ENCODE measurements at places on chromosomes 6 and 20.

DNA sequence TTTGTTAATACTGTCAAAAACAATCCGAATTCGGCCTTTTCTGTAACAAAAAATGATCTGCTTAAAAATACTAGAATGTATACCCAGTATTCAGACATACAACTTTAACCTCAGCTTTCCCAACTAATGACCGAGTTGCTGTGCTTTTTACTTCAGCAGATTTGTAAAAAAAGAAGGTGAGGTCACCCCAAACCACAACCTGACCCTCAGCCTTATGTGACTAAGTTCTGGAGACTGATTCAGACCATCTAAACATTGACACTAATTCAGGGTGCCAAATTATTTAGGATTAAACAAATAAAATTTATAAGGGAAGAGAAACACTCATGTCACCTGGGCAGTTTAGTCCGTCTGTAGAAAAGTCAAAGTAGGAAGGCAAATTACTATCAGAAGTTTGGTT lies 7.7 kb downstream of the CCN6 start:
- no peak for DNase-seq

DNA sequence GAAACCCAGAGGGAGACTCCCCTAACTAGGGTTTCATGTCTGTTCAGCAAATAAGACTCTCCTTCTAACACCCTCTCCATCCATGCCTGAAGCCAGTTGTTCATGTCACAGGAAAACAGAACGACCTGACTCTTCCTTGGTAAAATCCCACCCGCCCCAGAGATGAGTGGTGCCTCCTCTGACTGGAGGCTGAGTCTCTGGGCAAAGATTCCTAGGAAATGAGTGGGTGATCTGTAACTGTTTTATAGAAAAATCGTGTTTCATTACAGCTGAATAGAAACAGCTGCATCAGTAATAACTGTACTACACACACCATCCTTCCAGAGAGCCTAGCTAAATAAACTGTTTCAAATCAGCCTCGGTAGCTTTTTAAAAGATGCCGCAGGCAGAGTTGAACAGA lies 37.4 kb upstream of the MRPS10 start:
- DNase-seq: no peak

DNA sequence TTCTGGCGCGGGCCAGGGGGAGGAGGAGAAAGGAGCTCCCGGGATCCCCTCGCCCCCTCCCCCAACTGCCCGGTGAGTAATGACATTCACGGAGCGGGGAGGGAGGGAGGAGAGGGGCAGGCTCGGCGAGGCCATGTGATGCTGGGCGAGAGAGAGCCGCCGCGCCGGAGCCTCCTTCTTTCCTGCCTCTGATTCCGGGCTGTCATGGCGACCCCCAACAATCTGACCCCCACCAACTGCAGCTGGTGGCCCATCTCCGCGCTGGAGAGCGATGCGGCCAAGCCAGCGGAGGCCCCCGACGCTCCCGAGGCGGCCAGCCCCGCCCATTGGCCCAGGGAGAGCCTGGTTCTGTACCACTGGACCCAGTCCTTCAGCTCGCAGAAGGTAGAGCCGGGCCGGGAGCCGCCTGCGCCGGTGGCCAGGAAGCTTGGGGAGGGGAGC lies at the start of gene GDAP1L1:
GDAP1L1 (plus strand) TSS at position 178 of the 441 bp plus-strand sequence; CDS start at position 205, 27 bp downstream.
- no peak for DNase-seq

DNA sequence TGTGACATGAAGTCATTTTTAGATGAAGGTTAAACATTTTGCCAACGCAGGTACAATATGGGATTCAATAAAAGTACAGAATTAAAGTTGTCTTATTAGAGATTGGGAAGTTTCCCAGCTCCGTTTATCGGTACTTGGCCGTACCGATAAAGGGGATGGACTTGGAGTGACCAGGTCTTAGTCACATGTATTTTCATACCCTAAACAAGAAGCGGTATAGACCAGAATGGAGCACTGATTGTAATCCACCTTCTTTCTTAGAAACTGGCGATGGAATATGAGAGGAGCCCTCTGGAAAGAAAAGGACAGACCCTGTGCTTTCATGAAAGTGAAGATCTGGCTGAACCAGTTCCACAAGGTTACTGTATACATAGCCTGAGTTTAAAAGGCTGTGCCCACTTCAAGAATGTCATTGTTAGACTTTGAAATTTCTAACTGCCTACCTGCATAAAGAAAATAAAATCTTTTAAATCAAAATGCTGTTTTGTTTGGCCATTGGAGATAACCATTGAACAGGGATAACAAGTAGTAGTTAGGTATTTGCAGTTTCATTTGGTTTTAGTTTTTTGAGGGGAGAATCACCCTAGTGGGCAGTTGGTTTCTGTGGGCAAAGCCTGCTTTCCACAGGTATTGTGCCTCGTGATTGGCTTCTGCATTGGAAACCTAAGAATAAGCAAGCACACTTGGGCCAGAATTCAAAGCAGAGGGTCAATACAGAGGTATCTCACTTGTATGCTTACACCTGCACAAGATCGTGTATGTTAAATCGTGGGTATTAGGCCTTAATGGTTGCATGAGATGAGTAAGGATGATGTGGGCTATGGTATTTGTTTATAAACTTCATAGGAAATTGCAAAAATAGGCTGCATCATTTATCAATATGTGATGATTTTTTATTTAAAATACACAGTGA lies 11.2 kb upstream of the ZNFX1 start:
- DNase-seq: no peak

GRCh38 chr6:138036111-138036510 lies 71.1 kb downstream of the PERP start:
- DNase-seq: no peak

GRCh38 chr6:53917464-53917842 lies 122.6 kb downstream of the LRRC1 start:
- no peak for DNase-seq

DNA sequence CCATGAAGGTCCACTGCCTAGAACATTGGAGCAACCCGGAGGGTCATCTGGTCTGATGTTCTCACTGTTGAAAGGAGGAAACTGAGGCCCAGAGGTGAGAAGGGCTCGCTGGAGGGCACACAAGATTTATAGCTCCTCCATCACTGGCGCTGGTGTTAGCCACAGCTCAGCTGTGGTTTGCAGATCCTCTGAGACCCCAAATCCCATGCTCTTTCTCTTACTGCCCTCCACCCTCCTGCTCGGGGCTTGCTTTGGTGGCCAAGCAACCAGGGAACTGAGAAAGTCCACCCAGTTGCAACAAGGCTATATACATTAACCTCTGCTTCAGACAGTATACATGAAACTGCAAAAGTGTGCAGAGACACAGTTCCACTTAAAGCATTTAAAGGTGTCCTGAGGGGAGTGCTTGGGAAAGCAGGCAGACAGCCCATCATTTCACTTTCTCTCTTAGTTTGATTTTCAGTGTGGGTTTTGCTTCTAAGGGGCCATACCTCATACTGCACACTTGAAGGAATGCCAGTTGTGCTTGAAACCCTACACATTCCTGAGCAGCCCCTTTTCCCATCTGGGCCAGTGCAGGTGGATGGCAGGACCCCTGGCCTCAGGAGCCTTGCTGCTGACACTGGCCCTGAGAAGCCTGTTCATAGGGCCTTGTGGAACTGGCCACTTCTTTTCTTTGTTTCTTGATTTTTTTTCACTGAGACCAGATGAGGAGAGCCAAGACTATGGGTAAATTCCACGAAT lies 347.6 kb downstream of the CDC5L start:
- no peak for DNase-seq

DNA sequence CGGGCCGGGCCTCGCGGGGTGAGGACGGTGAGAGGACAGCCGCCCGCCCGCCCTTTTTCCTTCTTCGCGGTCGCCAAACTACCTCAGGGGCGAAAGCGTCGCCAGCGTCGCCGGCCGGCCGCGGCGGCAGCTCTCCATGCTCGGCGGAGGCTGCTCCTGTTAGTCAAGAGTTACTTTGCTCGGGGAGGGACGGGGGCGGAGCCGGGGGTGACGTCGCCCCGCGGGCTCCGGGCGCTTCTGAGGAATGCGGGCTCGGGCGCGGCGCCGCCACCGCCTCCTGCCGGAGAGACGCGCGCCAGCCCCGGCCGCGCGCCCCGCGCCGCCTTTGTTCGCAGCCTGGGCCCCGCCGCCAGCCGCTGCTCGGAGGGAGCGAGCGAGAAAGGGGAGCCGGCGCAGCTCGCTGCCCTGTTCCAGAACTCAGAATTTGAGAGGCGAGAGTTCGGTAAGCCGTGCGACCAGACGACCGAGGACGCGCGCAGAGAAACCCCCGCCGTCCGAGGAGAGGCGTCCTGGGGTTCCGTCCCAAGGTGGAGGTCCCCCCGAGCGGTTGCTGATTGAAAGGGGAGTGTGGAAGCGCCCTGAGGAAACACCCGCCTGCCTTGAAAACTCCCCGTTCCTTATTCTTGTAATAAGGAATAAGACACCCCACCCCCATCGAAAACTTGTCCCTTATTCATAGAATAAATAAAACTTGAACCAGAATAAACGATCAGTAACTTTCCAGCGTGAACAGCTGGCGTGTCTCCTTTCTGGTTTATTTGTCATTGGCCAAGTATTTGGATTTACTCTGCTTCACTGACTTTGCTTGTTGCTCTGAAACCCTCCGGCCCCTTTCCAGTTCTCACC lies at the start of gene PTPRK:
PTPRK (minus strand) TSS at position 164 of the 846 bp plus-strand sequence. CDS start 241 bp downstream, outside the sequence.
- peak; percentile 55 for DNase-seq

DNA sequence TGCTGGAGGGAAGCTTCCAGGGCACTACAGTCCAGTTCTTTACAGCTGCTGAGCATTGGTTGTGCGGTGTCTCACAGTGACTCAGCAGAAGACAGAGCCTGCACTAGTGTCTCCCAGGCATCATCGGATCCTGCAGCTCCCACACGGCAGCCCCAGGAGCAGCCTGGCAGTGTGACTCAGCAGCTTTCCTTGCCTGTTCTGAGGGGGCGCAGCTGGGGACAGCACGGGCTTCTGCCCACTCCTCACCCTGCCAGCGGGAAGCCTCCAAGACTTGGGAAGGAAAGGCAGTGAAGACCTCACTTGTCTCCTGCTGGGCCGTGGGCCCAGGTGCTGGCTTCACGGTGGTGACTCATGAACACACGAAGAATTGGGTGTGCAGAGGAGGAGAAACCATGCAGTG lies 165.4 kb downstream of the SYNDIG1 start:
- no peak for DNase-seq

DNA sequence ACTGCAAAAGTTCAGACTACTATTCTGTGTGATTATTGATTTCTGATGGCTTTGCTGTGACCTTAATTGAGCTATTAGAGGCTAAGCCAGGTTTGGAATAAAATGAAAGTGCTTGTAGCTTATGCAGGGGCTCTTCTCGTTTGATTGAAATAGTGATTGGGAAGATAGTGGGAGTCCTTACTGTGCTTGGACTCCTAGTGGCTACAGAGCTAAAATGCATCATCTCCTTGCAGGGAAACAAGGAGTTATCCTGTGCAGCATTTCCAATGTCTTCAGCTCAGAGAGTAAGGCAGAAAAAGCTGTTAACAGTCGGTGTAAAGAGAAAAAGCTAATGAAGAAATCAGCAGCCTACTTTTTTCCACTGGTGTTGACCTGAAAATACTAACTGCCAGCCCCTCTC lies 173.5 kb downstream of the SLC35F1 start:
- DNase-seq: no peak

GRCh38 chr6:121531658-121532169 lies 96.3 kb downstream of the GJA1 start:
- no peak for DNase-seq

- DNase-seq: no peak
Observed at GRCh38 chr6:32184084-32184640, at the start of gene AGER. Gene AGER, minus strand, starts transcription at chr6:32184253. Its CDS starts 31 bp downstream, at chr6:32184222.

DNA sequence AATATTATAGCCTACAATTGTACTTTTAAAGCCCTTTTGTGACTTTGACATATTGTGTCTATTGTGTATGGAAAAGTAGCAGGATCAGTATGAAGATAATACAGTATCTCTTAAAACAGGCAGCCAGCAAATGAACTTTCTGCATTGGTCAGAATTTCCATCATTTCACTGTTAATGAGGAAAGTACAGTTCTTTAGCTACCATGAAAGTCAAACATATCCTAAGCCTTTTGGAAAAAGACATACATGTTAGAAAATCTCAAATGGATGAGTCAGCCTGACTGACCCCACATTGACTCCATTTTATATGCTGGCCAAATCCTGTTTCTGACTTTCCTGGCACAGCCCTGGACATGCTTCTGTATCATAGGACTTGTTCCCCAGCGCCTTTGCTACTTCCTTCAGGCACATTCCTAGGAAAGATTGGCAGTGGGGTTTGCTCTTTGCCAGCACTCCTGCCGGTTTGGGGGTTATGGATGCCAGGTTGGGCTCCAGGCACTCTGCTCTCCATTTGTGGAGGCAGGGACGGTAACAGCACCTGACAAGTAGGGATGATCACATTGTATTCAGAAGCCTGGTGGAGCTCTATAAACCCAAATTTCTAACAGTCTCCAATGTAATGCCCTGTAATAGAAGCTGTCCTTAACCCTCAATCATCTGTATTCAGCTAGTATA lies 43.7 kb downstream of the TOP1 start:
- no peak for DNase-seq

DNA sequence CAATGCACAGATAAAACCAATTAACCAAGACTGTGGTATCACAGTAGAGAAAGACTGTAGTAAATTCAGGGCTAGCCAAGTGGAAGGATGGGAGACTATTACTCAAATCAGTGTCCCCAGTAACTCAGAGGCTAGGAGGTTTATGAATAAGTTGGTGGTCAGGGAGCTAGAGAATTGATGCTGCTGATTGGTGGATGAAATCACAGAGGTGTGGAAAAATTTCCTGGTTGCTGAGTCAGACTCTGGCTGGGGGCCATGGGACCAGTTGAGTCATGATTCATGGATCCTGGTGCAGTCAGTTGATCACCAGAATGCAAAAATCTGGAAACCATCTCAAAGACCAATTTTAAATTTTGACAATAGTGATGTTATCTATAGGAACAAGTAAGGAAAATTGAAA lies 555.9 kb downstream of the C6orf118 start:
- DNase-seq: no peak

- DNase-seq: no peak
Observed at GRCh38 chr6:159686703-159687102, 6.3 kb downstream of the SOD2 start.

DNA sequence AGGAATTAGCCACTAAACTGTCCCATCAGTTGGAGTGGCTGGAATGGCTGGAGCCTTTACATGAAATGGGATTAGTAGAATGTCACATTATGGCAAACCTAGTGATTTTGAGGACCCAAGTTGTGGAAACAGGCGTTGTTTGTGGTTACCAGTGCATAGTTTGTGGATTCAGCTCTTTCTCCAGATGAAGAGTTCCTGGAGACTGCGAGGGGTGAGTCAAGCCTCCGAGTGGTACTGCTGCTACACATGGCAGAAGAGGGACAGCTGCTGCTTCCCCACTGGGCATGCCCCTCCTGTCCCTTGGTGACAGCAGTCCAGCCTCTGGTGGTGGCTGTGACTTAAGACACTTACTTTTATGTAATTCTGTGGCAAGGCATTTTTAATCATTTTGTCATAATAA lies 94.2 kb upstream of the SCP2D1 start:
- DNase-seq: no peak

DNA sequence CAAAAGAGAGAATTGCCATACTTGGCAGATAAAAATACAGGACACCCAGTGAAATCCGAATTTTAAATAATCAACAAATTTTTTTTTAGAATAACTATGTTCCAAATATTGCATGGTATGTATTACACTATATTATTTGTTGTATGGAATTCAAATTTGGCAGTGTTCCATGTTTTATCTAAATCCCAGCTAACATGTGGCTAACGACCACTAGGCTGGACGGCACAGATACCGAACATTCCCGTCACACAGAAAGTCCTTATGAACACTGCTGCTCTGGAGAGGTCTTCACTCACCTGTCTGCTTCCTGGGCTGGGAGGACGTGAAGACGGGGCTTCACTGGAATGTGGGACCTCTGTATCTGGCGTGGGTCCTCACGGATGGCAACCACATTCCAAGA lies 32.8 kb downstream of the SNX5 start:
- no peak for DNase-seq

GRCh38 chr6:40353967-40354452 lies 233.2 kb downstream of the LRFN2 start:
- no peak for DNase-seq

GRCh38 chr20:57792386-57793080 lies 82.7 kb upstream of the PMEPA1 start:
- DNase-seq: no peak

Measured in activated CD4-positive, CD25-positive, alpha-beta regulatory T cell treated with anti-CD3 and anti-CD28 coated beads, Interleukin-2, amount 50 U/mL, for 16 hours (primary cell).